ENCODE measurements at places on chromosomes 6 and 20. TPM values are rescaled to one million over a fixed set of nuclear protein-coding genes. Genes with fewer than 3 reads are reported as not detected.

Gene MCHR2
- total RNA-seq: not detected

Gene TRIM31
- total RNA-seq: not detected

Gene DEF6
- total RNA-seq: 206 TPM

DNA sequence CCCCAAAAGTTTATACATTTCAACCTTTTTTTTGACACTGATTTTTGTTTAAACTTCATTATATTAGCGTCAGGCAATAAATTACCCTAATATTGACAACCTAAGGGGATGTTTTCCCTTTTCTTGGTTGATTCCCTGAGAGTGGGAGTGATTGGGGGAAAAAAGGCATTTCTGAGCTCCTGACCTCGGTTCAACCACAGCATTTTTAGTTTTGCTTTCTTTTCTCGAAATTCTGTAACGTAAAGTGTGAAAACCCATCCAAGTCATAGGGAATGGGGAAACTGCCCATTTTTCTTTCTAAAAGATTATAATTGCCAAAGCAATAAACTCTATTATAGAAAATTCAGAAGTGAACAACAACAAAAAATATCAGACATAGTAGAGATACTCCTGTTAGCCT lies 67.9 kb upstream of the SPACA1 start:
- DNase-seq: no peak

DNA sequence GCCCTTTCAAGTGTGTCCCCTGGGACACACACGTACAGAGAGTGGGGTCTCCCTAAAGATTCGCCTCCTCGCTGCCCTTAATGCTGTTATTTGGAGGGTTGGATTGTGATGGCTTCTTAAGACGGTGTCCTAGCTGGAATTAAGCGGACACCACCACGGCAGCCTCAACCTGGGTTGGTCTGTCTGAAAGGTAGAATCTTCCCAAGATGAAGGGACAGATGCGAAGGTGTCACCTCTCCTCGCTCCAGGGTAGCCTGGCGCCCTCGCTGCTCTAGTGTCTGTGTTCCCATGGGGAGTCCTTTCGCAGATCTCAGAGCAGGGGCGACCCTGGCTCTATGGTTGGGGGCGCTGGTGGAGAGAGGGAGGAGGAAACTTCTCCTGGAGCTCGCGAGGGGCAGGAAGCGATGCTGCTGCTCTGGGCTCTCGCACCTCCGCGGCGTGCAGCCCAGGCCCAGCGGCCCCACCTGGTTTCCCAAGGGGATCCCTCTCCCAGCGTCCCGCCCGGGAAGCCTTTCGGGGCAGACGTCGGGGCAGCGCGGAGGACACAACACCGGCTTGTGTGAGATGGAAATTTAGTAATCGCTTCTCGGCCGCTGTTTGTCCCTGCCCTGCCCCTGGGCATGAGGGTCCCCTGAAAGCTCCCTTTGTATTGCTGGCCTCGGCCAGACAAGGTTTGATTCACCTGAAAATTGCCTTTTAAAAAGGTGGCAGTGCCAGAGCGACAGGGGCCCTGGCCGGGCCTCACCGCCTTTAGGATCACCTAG lies 1.7 kb downstream of the RSPO3 start:
- no peak for DNase-seq

GRCh38 chr6:82410151-82410648 lies 46.6 kb downstream of the TPBG start:
- DNase-seq: no peak

DNA sequence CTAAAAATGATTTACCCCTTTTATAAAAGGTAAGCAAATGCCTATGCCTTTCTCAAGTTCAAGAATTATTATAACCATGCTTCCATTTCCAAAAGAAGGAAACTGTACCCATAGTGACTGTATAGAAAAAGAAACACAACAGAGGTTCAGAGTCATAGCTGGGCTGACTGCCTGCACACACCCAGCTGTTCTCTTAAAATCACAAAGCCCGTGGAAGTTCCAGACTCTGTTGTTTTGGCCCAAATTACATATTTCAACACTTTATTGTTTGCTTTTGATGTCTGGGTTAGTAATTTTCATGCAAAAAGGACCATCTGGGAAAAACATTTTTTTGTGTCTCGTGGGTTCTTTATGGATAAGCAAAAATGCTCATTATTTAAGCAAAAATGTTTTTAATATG lies 99.2 kb downstream of the LCA5 start:
- no peak for DNase-seq

Gene SPATA25
- 1.3 TPM for total RNA-seq

- DNase-seq: no peak
Observed at GRCh38 chr6:45256697-45257695, 71.1 kb upstream of the RUNX2 start.

DNA sequence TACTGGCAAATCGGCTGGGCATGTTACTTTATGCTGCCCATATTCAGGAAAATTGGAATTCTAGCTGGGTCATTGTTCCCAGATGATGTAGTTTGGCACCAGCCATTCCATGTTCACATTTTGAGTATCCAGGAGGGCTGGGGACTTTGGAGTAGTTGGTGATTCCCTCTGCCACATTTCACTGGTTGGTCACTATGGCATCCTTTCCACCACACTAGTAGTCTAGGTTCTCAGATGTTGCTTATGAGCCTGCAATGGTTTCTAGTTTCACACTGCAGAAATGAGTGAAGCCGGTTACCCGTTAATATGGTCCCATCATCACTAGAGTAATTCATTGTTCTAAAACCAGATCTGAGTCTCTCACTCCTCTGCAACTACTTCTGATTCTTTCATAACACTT lies 4.6 kb downstream of the PTPN1 start:
- no peak for DNase-seq

Gene ULBP3
- 0.68 TPM for total RNA-seq

GRCh38 chr6:11350294-11350693 lies 117.8 kb upstream of the NEDD9 start:
- DNase-seq: no peak

Gene MOCS1
- total RNA-seq: 0.52 TPM

DNA sequence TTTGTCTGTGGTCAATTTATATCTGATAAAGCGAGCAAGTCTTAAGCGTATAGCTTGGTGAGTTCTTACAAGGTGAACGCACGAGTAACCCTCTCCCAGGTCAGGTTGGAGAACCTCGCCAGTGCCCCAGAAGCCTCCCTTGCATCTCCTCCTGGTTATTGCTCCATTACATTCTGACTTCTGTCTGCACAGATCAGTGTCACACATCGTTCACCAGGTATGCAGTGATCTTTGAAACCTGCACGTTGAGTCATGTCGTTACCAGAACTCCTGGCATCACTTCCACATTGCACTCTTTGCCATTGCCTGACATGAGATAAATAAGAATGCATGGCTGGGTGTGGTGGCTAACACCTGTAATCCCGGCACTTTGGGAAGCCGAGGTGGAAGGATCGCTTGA lies 44.2 kb downstream of the AKAP12 start:
- no peak for DNase-seq

DNA sequence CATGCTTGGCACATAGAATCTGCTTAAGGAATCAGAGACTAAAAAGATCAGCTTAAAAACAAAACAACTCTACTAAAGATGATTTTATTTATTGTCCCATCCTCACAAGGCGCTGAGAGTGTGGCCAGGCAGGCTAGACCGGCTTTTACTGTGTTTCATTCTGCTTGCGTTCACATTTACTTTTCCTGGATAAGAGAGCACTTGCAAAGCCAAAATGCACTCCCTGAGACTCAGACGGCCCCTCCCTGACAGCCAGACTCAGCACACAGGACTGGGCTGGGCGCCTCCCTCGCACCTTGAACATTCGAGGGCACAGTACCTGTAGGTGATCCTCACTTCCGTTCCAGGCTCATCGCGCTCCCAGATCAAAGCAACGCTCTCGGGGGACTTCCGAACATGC lies 10.2 kb downstream of the ACSS1 start:
- no peak for DNase-seq

DNA sequence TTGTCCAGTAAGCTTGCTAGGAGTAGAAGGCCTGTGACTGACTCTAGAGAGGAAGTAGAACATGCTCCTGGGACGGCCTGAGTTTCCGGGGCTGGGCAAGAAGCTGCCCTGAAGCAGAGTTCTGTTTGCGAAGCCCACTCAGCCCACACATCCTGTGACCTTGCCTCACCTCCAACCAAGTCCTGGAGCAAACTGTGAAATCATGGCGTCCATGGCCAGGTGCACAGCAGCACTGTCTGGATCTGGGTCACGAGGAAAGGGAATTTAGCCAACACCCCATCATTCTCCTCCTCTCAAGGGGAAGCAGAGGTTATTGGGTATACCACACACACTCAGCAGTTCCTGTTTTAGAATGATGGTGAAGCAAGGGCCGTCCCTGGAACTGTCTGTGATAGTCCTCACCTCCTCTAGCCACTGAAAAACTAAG lies 87.5 kb downstream of the CRYBG1 start:
- no peak for DNase-seq

GRCh38 chr6:21371676-21372171 lies 221.8 kb upstream of the SOX4 start:
- DNase-seq: no peak

DNA sequence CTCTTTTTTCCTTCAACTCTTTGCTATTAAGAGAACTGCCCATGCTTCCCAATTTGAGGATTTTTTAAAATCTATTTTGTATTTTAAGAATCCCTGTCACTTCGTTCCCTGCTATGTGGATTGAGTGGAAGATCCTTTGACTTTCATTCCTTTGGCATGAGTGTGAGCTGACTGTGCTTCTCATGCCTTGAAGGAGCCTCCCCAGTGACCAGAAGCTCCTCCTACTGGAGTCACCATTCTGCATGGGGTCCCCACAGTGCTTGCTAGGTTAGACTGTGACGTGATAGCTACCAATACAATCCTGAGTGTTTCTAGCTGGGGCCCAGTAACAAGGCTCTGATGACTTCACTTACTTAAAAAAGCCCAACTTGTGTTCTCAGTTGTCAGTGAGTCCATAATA lies 104.4 kb upstream of the LAMP5 start:
- DNase-seq: no peak

DNA sequence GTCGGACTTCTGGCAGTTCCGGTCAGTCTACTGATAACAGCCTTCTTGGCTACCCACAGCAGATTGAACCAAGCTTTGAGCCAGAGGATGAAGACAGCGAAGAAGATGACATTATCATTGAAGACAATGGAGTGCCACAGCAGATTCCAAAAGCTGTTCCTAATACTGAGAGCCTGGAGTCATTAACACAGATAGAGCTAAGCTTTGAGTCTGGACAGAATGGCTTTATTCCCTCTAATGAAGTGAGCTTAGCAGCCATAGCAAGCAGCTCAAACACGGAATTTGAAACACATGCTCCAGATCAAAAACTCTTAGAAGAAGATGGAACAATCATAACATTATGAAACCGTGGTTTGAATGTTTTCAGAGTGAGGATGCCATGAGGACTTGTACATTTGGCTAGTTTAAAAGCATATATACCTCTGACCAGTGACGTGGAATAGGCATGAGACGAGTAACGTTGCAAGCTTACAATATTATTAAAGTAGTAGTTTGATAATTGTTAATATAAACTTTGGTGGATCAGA lies 18.8 kb downstream of the PARD6B start:
- no peak for DNase-seq

Gene TCF15
- total RNA-seq: not detected

- DNase-seq: no peak
Observed at GRCh38 chr6:27814665-27815424, 97.4 kb downstream of the OR2B2 start.

DNA sequence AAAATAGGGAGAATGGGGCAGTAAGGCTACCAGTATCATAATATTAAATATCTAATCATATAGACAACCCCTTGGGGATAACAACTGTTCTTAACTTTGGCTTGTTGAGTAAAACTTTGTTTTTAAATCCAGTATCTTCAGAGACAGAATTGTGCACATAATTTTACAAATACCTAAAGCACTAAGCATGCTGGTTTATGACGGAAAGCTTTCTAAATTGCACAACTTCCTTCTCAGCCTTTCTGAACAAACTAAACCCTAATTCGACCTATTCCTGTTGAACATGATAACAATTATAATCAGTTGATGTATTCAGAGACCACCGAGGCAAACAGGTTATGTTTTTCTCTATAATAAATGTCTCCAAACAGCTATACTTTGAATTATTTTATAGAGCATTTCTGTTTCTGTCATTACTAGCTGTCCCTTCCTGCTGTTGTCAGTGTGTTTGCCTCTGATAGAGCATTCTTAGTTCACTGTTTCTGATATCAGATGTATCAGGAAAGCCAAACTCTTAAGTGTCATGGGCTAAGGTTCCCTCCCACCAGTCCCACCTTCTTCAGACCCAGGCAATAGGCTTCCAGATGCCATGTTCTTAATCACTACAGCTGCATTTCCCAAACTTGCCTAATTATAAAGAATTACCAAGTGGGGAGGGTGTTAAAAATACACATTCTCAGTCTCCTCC lies 8.7 kb downstream of the ZHX3 start:
- DNase-seq: no peak

All from T-helper 17 cell (primary cell).